ENCODE measurements at places on chromosomes 2 and 18. TPM values are rescaled to one million over a fixed set of nuclear protein-coding genes. Genes with fewer than 3 reads are reported as not detected.

The DNER gene
- total RNA-seq, result 2.6 TPM

GRCh38 chr18:13762690-13763439 is 36.4 kb downstream of the RNMT start:
- DNase-seq, result no peak
- H3K4me1 ChIP-seq, result no peaks in the 10 kb centered on the region
- no peak overlapping the region for H3K27ac ChIP-seq

DNA sequence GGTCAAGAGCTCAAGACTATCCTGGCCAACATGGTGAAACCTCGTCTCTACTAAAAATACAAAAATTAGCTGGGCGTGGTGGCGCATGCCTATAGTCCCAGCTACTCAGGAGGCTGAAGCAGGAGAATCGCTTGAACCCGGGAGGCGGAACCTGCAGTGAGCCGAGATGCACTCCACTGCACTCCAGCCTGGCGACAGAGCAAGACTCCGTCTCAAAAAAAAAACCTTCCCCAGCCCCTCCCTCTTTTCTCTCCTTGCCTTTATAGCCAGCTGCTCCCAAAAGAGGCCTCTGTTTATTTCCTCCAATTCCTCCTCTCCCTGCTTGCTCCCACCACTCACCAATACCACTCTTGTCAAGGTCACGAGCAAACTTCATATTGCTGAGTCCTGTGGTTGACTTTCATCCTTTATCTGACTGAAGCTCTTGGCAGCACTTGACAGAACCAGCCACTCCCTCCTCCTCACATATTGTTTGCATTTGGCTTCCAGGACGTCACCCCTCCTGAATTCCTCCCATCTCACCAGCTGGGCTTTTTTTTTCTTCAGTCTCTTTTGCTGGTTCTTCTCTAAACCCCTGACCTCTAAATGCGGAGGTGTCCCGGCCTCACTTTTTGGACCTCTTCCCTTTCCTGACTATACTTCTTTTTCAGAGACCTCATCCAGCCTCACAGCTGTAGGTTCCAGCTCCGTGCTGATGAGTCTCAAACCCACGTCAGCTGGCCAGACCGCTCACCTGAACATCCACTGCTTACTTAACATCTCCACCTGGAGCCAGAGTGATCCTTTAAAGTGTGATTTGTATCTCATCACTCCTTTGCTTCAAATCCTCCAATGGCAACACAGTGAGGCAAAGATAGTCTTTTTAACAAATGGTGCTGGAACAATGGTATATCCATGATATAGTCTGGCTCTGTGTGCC is 84.6 kb upstream of the CAB39 start:
- DNase-seq, result no peak
- no peak overlapping the region for H3K27ac ChIP-seq
- no peaks in the 10 kb centered on the region for H3K4me1 ChIP-seq
- no peaks in the 10 kb centered on the region for H3K27me3 ChIP-seq

DNA sequence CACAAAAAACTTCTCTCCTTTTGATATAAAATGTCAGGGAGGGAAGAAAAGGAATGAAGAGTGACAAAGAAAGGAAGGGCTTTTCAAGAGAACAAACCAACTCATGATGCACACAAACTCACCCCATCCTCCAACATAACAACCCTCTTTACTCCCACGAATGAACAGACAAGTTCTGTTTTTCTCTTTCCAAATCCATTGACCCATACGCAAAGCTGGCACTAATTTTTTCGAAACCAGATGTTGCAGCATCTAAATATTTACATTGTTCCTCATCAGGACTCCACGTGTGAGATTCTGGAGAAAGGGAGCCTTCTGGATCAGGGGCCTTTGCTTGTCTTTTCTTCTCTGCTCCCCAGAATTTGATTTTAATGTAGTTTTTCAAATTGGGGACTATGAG is 143.3 kb upstream of the BCL2L11 start:
- no peak for DNase-seq
- H3K27me3 ChIP-seq, result no peaks in the 10 kb centered on the region
- H3K27ac ChIP-seq, result no peak overlapping the region
- no peaks in the 10 kb centered on the region for H3K36me3 ChIP-seq
- no peak overlapping the region for H3K4me3 ChIP-seq
- no peaks in the 10 kb centered on the region for H3K4me1 ChIP-seq

- peak overlapping the region; percentile 90 for H3K4me3 ChIP-seq
- no peaks in the 10 kb centered on the region for H3K36me3 ChIP-seq
- peak overlapping the region; percentile 84 for H3K27ac ChIP-seq
- DNase-seq, result no peak
- H3K27me3 ChIP-seq, result no peaks in the 10 kb centered on the region
- H3K4me1 ChIP-seq, result no peaks in the 10 kb centered on the region
These were observed 84.1 kb upstream of the POMC start for GRCh38 chr2:25252291-25253152.

DNA sequence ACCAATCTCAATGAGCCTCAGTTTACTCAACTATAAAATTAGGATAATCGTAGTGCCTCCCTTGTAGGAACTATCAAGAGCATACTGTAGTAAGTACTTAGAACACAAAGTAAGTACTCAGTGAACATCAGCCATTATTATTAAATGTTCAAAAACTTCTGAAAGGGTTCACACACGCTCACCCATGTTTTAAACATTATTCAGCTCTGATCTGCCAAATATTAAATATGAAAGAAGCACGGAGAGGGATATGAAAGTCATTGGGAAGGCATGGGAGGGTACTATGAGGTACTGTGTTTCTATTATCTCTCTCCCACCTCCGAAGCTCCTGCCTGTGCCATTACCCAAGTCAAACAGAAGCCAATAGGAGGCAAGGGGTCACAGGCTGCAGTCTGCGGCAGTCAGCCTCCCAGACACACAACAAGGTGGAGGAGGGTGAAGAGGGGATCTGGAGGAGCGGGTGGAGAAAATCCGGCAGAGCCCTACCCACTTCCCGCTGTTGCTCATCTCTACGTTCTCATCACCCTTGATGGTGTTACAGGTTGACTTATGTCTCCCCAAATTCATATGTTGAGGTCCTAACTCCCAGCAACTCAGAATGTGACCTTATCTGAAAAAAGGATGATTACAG is 2.0 kb upstream of the TBC1D8 start:
- no peak overlapping the region for H3K27ac ChIP-seq
- H3K4me1 ChIP-seq, result no peaks in the 10 kb centered on the region

DNA sequence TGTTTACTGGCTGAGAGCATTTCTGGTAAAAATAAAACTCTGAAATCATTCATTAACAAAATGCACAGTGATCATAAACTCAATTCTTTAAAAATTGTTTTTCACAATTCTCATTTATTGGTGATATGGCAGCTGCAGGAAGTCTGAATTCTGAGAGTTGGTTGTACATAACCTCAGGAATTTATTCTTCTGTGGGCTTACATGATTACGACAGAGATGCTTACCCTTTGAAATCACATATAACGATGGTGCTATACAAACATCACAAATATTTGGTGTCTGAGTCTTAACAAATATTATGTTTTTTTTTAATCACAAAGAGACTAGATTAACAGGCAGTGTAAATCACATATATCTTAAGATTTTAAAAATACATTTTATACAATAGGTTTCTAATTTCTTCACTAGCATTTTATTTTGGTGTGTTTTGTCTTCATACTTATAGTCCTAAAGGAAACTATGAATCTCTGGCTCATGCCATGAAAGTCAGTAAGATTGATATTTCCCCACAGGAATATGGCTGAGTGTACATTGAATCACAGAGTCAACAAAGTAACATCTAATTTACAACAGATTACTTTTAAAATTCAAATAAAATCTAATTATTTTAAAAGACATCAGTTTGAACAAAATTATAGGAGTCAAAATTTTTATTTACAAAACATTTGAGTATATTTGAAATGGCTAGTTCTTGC is 318.8 kb upstream of the THUMPD2 start:
- H3K27me3 ChIP-seq, result no peaks in the 10 kb centered on the region
- H3K4me3 ChIP-seq, result no peak overlapping the region
- H3K36me3 ChIP-seq, result no peaks in the 10 kb centered on the region
- H3K27ac ChIP-seq, result no peak overlapping the region
- no peaks in the 10 kb centered on the region for H3K4me1 ChIP-seq

DNA sequence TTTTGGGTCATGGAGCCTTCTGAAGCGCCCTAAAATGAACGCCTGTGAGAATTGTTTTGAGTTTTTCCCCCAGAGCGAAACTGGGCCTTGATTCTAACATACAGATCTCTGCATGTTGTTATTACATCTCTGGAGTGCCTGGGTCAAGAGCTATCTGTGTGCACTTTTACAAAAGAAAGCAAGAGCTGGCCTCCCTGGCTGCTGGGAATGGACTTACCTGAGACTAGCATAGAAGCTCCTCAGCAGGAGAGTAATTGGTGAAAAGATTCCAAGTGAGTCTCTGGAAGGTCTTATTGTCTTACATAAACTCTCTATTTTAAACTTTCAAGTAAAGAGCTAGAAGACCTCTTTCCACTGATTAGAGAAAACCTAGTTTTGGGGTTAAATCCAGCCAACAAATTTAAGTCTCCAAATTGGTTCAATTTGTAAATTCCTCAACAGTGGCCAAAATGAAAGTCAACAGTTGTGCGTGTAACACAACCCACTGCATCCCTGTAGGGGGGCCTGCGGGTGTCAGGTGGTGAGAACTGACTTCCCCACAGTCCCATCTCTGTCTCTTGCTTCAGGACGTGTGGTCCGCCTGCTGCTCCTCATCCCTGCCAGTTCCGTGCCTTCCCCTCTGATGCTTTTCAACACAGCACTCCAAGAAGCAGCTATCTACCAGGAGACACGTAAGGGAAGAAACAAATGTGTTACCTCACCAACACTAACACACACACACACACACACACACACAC is 206.1 kb downstream of the SH3BP4 start:
- no peak for DNase-seq
- H3K4me1 ChIP-seq, result no peaks in the 10 kb centered on the region
- H3K4me3 ChIP-seq, result no peak overlapping the region
- H3K36me3 ChIP-seq, result no peaks in the 10 kb centered on the region

The STON1 gene
- total RNA-seq, result 35.1 TPM

DNA sequence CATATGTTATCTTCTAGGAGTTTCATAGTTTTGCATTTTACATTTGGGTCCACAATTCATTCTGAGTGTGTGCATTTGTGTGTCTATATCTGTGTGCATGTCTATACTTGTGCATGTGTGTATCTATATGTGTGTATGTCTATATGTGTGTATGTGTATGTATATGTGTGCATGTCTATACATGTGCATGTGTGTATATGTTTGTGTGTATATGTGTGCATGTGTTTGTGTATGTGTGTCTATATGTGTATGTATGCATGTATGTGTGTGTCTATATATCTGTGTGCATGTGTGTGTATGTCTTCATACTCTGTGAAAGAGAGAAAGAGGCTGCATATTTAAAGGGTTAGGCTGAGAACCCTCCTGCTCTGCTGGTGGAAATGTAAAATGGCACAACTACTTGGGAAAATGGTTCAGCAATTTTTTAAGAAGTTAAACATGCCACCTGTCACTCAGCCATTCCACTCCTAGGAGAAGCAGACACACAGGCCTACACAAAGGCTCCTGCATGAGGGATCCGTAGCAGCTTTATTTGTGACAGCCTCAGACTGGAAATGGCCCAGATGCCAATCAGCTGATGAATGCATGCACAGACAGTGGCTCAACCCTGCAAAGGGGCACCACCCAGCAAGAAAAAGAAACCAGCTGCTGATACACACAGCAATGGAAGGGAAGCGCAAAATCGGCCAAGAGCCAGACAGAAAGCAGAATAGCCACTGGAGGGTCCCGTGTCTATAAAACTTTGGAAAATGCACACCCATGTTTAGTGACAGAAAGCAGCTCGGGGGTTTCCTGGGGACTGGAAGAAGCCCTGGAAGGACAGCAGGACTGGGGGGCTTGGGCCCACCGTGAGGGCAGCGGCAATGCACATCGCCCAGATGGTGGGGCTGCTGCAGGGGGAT is 146.8 kb downstream of the SEPTIN10 start:
- DNase-seq, result no peak
- H3K4me1 ChIP-seq, result no peaks in the 10 kb centered on the region
- no peak overlapping the region for H3K27ac ChIP-seq
- H3K4me3 ChIP-seq, result no peak overlapping the region
